ENCODE measurements at places on chromosomes 5 and 9. TPM values are rescaled to one million over a fixed set of nuclear protein-coding genes. Genes with fewer than 3 reads are reported as not detected.

Gene RXRA
- 30.7 TPM for total RNA-seq

Gene ST8SIA4
- 0.29 TPM for total RNA-seq

Gene AHRR
- 4.8 TPM for total RNA-seq

Gene TAS2R1
- not detected for total RNA-seq

Gene JAKMIP2
- not detected for total RNA-seq

Gene TTC23L
- total RNA-seq = not detected

Gene PWWP2A
- 10.5 TPM for total RNA-seq

Gene GDNF
- total RNA-seq = 0.05 TPM

Gene SCGB3A2
- not detected for total RNA-seq

Gene GRM6
- total RNA-seq = not detected

Gene PCA3
- not detected for total RNA-seq

Gene UGT3A1
- total RNA-seq = not detected

Gene EXOSC2
- total RNA-seq = 47.2 TPM

Gene PLCXD3
- 0.18 TPM for total RNA-seq

Gene PRRC2B
- 55.4 TPM for total RNA-seq

Gene CCDC152
- total RNA-seq = not detected

Data from A549 treated with AZD2906 at 1 μM for 4 hours (cell line).